Breast epithelium (tissue), 4 donors: ENCODE measurements at places on chromosomes 5 and 9. TPM values are rescaled to one million over a fixed set of nuclear protein-coding genes. Genes with fewer than 3 reads are reported as not detected.

ST8SIA4 gene
- 4.6 TPM for total RNA-seq

GRCh38 chr5:60685700-60686099, 14.3 kb downstream of the DEPDC1B start:
- no peaks in the 10 kb centered on the region for H3K27me3 ChIP-seq
- no peak overlapping the region for H3K27ac ChIP-seq
- DNase-seq: no peak

- no peaks in the 10 kb centered on the region for H3K36me3 ChIP-seq
- no peak overlapping the region for H3K4me3 ChIP-seq
- no peaks in the 10 kb centered on the region for H3K27me3 ChIP-seq
- no peaks in the 10 kb centered on the region for H3K4me1 ChIP-seq
- no peak for DNase-seq
Measured at GRCh38 chr5:133214153-133214820, 162.5 kb downstream of the HSPA4 start.

DNA sequence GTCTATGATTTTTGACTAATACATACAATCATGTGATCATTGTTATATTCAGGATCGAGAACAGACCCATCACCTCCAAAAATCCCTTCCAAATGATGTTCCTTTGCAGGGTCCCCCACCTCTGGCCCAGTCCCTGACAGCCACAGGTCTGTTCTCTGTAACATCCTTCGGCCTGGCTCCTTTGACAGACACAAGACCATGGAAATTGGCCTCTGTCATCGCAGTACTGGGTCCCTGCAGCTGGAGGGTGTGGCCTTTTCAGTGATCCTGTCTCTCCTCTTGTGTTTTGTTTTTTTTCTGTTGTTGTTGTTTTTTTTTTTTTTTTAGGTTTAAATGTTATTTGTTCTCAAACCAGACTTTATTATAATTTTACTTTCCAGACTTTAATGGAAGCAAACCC, 27.4 kb upstream of the ANKRD33B start:
- H3K27ac ChIP-seq: no peak overlapping the region
- no peaks in the 10 kb centered on the region for H3K4me1 ChIP-seq
- H3K4me3 ChIP-seq: no peak overlapping the region
- H3K27me3 ChIP-seq: no peaks in the 10 kb centered on the region
- DNase-seq: no peak

- H3K36me3 ChIP-seq: no peaks in the 10 kb centered on the region
- no peak overlapping the region for H3K4me3 ChIP-seq
- H3K27ac ChIP-seq: peak overlapping the region; percentile 62
- no peaks in the 10 kb centered on the region for H3K4me1 ChIP-seq
Measured at GRCh38 chr5:6833406-6833805, 120.2 kb downstream of the TENT4A start.

GRIA1 gene
- total RNA-seq: not detected
